ENCODE measurements at places on chromosomes 16 and 17. TPM values are rescaled to one million over a fixed set of nuclear protein-coding genes. Genes with fewer than 3 reads are reported as not detected.

DNA sequence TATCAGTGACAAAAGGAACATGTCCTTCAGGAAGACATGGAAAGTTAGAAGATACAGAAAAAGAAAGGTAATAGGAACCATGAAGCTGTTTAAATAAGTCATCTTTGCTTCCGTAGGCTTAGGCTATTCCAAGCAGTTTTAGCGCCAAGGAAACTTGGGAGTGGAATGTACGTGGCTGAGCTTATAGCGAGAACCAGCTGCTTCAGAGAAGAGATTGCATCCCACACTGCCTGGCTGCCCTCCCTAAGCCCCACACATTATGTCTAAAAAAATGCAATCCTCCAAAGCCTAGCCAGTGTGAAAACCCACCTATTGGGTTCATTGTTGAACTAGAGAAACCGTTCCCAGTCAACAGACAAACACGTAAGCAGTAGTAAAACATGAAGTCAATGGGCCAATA lies 149.9 kb downstream of the SLC39A11 start:
- DNase-seq: peak; percentile 53

DNA sequence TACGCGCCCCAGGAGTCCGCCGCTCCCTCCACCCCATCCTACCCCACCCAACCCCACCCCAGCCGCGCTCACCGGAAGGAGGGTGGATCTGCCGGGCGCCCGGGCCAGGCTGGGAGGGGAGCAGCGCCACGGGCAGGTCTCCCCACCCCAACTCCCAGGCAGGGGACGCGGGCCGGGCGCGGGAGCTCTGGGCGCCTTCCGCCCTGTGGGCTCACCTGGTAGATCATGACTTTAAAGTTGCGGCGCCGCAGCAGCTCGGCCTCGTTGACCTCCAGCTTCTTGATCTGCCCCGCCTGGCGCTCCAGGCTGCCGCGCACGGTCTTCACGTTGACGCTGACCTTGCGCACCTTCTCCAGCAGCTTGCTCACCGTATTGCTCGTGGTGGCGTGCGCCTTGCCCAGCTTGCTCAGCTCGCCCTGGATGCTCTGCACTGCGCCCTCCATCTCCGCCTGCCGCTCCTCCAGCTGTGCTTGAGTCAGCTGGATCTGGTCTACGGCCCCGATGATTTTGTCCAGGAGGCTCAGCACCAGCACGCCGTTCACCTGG lies 571 bp downstream of the CAVIN1 start:
- no peak for DNase-seq

DNA sequence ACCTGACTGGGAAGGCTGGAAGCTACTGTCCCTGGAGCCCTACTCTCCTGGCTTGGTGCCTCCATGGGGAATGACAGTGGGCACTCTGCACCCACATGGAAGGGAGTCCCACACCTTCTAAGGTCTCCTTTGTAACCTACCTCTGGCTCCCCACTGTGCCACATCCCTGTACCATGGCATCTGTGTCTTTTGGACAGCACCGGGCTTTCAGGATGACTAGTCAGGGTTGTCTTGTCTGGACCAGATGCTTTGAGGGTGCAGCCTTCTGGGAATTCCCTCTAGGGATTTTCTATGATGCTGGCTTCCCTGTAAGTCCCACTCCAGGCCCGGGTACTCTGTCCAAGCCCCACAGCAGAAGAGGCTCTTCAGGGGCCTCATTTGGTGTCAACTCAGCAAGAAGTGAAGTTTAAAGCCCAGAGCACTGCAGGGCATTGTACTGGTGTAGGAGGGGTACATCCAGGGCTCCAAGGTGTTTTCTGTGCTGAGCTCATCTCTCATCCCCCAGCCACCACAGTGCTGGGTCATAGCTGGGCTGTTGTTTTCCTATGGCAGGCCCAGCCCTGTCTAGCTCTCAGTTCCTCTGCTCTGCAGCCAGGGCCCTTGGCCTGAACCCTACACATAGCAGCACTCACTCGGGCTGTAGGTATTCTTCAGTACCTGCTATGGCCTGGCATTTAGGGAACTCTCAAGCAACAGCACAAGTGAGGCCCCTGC lies 255.3 kb downstream of the CPPED1 start:
- no peak for DNase-seq

DNA sequence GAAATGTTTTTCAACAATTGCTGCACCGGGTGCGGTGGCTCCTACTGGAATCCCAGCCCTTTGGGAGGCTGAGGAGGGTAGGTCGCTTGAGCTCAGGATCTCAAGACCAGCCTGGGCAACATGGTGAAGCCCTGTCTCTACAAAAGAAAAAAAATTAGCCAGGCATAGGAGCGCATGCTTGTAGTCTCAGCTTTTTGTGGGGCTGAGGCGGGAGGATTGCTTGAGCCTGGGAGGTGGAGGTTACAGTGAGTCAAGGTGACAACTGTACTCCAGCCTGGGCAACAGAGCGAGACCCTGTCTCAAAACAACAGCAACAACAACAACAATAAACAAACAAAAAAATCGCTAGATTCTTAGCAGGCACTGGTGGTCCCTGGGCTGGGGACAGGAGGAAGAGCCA lies 28.5 kb downstream of the IL21R start:
- DNase-seq: no peak

TSPOAP1 gene
- polyA plus RNA-seq: 3.6 TPM

BCKDK gene
- 24.2 TPM for polyA plus RNA-seq

XYLT2 gene
- polyA plus RNA-seq: 21.4 TPM

SLFN12L gene
- polyA plus RNA-seq: 0.72 TPM

KRT33B gene
- polyA plus RNA-seq: 0.20 TPM

DNA sequence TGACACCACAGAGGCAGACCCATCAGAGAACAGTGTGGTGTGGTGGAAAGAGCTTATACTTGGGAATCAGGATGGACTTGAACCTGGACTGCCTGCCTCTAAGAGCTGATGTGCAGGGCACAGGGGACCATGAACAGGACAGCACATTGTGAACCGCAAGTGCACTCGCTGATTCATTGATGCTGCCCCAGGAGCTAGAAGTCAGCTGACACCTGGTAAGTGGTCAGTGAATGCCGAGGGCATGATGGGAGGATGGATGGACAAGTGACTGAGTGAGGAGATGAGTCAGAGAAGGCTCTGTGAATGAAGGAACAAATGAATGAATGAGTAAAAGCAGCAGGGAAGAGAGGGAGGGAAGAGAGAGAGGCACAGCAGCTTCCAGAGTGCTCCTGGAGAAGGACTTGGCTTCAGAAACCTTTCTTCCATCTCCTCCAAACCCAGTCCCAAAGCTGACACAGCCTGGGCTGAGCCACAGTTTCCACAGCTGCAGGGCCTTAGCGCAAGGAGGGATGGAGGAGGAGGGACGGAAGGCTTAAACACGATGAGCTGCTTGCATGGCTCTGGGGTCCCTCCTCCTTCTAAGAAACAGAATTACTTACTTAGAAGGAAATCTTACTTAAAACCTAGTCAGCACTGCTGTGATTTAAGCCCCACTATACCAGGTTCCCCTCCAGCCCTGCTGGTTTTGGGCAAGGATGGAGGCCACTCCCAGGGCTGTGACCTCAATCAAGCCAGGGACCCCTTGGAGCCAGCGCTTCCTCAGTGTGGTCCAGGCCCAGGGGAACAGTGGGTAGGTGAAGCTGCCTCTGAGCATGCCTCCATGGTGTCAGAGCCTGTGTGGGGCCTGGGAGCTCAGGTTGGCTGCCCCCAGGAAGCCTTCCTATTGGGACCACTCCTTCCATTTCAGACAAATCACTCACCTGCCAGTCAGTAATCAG lies 184.6 kb downstream of the TMEM132E start:
- peak; percentile 33 for DNase-seq

GRCh38 chr17:64190472-64190871 lies 60.5 kb upstream of the ERN1 start:
- DNase-seq: no peak

DNA sequence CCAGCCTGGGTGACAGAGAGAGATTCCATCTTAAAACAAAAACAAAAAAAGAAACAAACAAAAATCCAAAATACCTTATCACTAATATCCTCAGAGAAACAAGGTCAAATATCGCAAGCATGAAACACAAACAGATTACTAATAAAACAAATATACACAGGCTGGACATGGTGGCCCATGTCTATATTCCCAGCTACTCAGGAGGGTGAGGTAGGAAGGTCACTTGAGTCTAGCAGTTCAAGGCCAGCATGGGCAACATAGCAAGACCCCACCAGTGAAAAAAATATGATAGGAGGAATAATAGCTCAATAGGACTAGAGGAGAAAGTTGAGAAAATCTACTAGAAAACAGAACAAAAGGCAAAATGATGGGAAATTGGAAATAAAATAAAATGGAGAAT lies 6.9 kb upstream of the ALOX15B start:
- no peak for DNase-seq

DNA sequence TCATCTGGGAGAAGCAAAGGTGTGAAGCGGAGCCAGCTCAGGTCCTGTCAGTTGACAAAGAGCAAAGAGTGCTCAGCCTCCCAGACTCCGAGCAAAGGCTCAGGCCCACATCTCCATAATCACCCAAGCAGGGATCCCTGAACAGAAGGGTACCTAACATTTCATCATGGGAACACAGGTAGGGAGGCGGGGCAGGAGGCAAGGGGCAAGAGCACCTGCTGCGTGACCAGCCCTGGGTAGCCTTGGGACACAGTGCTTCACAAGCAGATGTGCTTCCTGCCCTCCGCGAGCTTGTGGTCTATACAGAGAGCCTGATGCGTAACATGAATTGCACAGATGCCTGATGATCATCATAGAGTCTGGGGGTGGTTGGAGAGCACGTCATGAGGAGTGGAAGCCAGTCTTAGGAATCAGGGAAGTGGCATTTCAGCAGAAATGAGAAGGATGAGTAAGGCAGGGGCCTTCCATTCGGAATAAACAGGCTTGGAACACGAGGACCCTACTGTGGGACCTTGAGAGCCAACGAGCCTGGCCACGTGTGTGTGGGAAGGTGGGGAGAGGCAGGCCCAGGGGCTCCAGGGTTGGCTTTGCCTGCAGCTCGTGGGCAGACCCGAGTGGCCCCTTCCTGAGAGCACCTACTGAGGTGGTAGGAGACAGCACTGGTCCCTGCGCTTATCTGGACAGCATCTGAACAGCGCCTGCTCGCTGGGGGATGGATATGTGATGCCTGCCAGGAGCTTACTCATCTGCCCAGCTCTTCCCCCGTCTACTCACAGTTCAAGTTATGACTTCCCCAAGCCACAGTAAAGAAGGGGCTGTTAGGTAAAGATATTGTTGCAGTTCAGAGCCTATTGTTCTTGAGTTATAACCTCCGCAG lies 125.8 kb downstream of the CCDC182 start:
- no peak for DNase-seq

DNA sequence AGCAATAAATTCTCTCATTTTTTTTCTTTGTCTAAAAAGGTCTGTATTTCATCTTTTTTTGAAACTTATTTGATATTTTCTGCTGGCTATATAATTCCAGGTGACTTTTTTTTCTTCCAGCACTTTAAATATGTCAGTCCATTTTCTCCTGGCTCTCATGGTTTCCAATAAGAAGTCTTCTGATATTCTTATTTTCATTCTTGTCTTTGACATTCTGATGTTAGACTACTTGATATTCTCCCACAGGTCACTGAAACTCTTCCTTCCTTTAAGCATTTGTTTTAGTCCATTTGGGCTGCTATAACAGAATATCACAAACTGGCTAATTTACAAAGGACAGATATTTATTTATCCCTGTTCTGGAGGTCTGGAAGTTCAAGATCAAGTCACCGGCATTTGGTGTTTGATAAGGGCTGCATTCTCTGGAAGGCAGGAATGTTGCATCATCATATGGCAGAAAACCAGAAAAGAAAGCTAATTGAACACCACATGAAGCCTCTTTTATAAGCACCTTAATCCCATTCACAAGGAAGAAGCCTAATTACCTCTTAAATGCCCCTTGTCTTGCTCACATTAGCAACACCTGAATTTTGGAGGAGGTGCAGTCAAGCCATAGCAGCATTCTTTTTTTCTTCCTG lies 242.1 kb upstream of the TNRC6C start:
- DNase-seq: no peak

GRCh38 chr16:19167710-19168370 lies at the start of gene SYT17:
Gene SYT17, plus strand, starts transcription at chr16:19168240. Its CDS starts 407 bp downstream, at chr16:19168647.
- peak; percentile 86 for DNase-seq

DNA sequence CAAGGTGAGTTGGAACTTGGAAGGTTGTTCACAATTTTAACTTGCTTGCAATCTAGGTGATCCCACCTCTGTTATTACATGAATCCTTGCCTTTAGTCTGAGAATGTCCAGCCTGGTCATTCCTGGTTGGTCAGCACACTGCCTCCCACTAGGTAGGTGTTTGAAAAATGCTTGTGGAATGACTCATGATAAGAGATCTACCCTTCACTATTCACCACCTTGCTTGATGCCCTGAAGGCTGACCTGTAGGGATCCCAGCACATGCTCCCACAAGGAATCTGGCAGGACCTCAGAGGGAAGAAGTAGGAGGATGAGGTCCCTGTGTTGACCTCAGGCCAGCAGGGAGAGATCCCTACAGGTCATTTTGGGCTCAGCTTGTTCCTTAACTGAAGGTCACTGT lies 30.2 kb upstream of the ABCA3 start:
- no peak for DNase-seq

DNA sequence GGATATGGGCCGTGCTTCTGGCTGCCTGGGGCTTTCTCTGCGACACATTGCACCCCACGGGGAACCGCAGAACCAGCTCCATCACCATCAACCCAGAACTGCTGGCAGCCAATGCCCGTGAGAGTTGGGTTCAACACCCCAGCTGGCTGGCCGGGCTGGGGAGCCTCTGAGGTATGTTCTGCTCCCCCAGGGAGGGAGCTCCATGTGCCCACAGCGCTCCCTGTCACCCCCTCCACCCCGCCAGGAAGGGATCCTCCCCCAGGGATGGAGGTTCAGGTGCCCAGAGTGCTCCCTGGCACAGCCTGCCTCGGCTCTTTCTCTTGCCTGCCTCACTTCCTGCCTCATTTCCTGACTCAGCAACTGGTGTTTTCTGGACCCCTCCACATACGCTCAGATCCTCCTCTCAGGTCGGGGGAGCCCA lies 24.2 kb upstream of the MPRIP start:
- DNase-seq: no peak

DNA sequence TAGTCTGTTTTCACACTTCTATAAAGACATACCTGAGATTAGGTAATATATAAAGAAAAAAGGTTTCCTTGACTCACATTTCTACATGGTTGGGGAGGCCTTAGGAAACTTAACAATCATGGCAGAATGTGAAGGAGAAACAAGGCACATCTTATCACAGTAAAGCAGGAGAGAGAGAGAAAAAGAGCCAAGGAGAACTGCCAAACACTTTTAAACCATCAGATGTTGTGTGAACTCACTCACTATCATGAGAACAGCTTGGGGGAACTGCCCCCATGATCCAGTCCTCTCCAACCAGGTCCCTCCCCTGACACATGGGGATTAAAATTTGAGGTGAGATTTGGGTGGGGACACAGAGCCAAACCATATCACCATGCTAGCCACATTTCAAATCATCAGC lies 547.9 kb downstream of the CDH13 start:
- DNase-seq: no peak

GRCh38 chr16:89601906-89602272 lies 11.6 kb upstream of the DPEP1 start:
- DNase-seq: no peak

DNA sequence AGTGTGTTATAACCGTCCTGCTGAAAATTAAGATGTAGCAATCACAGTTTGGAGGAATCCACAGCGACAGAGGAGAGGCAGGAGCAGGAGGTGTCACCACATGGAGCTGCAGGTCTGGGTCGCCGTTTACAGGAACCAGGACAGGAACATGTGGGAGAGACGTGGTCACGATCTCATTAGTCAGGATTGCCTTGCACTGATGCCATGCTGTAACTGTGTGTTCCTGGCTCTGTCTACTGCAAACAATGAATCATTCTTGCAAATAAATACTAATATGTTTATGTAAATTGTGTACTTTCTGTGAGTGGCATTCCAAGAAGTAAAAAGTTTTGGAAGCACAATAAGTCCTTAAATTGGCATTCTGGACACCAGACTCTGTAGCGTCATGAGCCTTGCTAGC lies 271.8 kb downstream of the CPPED1 start:
- no peak for DNase-seq

- DNase-seq: peak; percentile 13
Measured at GRCh38 chr16:57446531-57447185, 527 bp downstream of the CIAPIN1 start.
